ENCODE measurements at places on chromosomes 1 and 21.

GRCh38 chr1:17229379-17229778, 19.5 kb upstream of the PADI3 start:
- no peak for DNase-seq

DNA sequence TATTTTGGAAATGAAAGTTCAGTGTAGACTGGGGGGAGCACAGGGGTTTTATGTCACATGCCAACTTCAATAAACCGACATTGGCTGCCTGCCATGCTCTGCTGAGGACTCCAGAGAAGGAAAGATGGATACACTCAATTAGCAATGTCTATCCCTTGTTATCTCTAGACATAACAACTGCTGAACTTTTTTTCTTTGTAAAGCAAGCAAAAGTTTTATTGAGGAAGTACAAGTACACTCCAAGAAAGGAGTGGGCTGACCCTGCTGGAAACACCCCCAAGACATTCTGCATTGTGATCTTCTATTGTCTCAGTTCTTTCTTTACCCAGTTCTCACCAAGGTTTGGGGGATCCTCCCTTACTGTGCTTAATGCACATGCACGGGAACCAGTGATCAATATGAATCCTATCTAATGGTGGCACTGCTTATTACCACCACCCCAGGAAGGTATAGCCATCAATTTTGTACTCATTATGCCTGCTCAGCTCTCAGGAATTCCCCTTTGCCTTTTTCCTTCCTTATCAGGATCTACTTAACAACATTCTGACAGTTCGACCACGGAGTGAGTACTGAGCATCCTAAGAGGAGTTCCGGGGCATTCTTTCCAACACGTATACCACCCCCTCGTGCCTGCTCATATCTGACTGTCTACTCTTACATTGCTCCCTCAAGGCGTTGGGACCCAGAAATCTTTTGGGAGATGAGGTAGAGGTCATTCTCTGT, 28.7 kb downstream of the SYNJ1 start:
- DNase-seq: no peak

DNA sequence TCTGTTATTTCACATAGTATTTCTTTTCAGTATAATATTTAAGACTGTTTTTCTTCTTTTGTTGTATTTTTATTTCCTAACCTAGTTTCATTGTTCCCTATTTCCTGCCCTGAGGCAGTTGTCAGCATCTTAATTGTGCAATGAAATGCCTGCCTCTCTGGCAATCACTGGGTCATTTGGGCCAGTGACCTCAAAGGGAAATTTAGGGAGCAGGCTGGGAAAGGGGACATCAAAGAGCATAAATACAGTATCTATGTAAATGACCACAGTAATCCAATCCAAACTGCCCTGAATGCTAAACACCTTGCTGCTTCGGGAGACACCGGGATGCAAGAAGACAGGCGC, 147.8 kb downstream of the TLR5 start:
- DNase-seq: no peak

DNA sequence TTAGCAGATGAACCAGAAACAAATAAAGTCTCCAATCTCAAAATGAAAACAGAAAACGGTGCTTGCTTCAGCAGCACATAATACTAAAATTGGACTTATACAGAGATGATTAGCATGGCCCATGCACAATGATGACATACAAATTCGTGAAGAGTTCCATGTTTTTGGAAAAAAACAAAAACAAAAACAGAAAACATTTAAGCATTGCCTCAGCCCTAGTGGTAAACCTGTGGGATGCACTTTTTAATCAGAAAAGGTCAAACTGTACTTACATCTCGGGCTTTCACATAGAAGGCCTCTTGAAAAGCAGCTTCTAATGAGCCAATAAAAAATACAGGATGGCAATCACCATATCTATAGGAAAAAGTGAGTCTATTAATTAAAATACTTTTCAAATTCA, 159.1 kb upstream of the DMRTA2 start:
- no peak for DNase-seq

GRCh38 chr1:183577897-183578465, 12.3 kb downstream of the NCF2 start:
- no peak for DNase-seq

DNA sequence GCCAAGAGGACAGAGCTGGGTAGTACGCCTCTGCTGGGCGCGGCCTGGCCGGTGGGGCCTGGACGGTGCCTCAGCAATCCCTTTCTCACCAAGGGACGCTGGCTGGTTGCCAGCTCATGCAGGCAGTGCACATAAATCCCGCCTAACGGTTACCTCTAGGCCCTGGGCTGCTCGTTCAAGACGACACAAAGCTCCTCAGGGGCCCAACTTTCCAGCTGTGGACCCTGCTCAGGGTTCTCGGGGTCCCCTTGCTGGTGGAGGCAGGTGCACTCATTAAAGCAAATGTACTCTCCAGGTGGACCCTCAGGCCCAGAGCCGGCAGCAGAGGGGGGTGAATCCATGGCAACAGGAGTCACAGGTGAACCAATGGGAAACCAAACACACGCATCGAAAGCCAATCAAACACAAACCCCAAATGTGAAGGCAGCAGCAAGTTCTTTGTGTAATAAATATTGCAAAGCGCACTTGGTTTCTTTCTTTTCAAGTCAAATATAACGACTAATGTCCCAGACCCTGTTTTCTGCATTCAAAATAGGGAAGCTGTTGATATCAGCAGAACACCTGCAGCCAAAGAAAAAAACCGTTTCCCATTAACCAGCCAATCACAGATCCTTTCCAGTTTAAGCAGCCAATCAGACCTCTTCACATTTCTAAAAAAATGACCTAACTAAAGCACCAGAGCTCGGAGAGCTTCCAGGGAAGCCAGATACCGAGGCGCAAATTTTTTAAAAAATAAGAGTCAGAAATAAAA, 26.1 kb upstream of the CLSTN1 start:
- DNase-seq: no peak

Measured in LNCaP clone FGC (cell line).